ENCODE measurements at places on chromosomes 1 and 21.

DNA sequence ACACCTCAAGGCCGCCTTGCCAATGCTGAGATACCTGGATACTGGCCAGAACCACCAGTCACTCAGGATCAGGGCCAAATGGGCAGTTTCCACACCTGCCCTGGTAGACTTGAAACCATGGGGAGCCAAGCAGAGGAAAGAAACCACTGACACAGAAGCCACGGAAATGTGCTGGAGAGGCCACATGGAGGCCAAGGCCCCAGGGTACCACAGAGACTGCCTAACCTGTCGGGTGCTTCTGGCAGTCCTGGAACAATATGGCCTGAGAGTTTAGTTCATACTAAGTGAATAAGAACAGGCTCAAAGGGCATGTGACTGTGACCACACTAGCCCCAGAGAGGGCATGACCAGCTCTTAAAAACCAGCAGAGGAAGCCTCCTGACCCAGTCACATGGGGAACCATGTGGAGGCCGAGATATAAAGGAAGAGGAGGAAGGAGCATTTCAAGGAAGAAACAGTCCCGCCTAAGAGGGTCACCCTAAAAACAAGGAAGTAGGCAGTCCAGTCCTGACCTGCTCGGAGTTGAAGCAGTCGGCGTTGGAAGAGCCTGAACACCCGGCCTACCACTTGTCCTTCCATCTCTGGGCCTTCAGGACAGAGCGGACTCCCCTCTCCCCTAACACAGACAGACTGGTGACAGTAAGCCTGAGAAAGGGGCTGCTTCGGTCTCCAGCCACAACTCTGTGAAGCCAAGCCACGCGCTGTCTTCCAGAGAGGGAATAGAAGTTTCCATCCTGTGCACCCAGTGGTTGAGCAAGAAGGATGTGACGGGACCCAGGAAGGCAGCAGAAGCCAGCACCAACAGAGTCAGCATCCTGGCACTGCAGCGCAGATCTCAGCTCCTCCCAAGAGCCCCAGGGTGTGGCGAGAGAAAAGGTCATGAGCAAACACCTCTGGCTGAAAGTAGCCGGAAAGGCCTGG is at the start of gene DENND2D:
Gene DENND2D (minus strand): TSS at position 766 of the 921 bp plus-strand sequence. CDS start 187 bp downstream, at position 579.
- DNase-seq = no peak

DNA sequence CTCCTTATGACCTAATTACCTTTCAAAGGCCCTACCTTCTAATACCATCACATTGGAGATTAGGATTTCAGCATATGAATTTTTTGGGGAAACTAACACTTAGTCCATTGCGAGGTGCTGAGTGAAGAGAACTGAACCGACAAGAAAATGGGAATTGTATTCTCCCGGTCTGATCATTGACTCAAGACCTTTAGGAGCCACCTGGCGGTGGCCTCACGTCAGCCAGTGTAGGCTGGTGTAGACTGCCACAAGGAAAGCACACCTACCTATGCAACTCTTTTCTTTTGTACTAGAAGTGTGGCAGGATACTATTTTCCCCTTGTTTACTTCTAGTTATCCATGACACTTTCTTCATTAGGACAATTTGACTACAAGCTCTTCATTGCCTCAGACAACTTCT is 333.5 kb upstream of the B3GALT2 start:
- no peak for DNase-seq

DNA sequence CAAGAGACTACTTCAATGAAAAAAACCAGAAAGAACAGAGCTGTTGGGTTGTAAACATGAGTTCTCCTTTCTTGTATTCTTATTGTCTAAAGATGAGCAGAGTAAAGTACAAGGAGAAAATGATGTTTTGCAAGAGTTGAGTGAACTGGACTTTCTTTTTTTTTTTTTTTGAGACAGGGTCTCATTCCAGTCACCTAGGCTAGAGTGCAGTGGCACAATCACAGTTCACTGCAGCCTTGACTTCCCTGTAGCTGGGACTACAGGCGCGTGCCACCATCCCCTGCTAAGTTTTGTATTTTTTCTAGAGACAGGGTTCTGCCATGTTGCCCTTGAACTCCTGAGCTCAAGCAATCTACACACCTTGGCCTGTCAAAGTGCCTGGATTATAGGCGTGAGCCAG is 7.1 kb upstream of the IVNS1ABP start:
- DNase-seq = no peak

- no peak for DNase-seq
Observed at GRCh38 chr1:220925707-220926106, 46.5 kb downstream of the HLX start.

DNA sequence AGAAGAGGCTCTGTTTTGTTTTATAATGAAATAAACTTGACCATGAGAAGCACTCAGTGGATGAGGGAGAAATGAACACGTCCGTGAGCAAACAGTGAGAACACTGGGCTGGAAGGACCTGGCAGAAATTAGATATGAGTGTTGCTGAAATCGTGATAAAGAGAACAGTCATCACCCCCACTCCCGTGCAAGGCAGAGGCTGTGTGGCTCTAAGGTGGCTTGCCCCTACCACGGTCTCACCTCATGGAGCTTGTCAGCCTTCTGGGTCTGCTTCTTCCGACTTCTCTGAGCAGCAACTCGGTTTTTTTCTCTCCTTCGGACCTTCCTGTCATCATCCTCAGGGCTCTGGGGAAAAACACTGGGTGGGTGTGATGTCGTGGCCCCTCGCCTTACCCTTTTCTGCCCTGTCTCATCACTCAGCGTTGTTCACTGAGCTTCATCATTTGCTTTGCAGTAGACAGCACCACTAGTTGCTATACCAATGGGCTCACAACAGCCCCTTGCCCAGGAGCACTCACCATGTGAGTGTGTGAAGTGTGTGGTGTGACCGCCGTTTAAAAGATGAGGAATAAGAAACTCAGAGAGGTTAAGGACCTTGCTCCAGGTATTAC is 2.8 kb downstream of the BATF3 start:
- DNase-seq = no peak

Data from ACHN (cell line).